Substantia nigra (tissue), 51 donors: ENCODE measurements at places on chromosomes 2 and 18.
A peak's percentile ranks its signal among the peaks of the same experiment; 100 is the strongest.

GRCh38 chr2:210227290-210228088, 2.2 kb upstream of the ACADL start:
- DNase-seq: no peak

DNA sequence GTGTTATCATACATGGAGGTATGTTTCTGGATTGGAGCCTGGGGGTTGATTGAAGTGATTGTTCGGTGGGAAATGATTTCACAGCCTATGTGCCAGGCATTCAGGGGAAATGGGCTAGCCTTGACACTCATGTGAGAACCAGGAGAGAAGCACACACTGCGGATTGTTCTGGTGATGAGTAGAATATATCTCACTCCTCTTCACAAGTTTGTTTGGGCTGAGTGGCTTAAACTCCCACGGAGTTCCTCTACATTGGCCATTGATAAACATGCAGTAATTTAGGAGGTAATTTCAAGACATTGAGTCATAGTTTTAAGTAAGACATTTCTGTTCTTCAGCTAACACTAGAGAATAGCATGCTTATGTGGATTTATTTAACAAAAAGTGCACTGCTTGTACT, 498.9 kb upstream of the NETO1 start:
- DNase-seq: no peak

DNA sequence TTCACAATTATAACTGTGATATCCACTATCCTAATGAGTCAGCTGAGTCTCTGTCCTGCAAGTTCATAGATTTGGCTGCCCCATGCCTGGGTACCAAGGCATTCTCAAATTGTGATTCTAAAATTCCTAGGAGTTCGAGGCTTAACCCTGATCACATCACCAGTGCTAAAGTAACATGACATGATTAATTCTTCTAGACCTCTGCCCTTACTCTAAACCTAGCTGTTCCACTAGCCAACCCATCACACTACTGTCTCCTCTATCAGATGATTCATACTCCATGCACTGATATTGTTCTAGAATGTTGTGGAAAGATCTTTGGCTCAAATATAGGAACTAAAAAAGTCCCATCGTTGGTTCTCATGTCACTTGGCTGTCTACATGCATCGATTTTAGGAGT, 487.6 kb downstream of the PIK3C3 start:
- no peak for DNase-seq

- DNase-seq: no peak
Observed at GRCh38 chr18:56461151-56461550, 177.2 kb downstream of the TXNL1 start.

GRCh38 chr2:8704906-8705305, 23.1 kb downstream of the ID2 start:
- DNase-seq: no peak

GRCh38 chr2:64067326-64067725, 48.1 kb upstream of the VPS54 start:
- DNase-seq: no peak

- peak; percentile 84 for DNase-seq
Observed at GRCh38 chr18:47930199-47930930, at the start of gene SMAD2. SMAD2 (minus strand) TSS chr18:47930659; CDS start chr18:47896756, 33,903 bp downstream.
